ENCODE measurements at places on chromosomes 6 and 20.

DNA sequence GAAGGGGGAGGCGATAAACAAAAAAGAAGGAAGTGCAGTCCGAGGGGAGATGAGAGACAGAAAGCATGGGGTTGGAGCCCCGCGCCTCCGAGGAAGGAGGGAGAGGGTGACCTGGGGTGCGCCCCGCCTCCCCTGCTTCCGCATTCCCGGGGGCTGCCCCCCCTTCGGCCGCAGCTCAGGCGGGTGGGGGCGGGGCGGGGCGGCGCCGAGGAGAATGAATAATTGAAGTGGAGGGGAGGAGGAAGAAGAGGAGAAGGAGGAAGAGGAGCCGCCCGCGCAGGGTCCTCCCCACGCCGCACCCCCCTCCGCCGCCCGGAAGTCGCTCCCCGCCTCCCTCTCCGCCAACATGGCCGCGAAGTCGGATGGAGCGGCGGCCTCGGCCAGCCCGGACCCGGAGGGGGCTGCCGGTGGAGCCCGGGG is at the start of gene XKR7:
Gene XKR7 (plus strand): TSS at position 322 of the 420 bp plus-strand sequence. CDS start 25 bp downstream, at position 347.
- DNase-seq = no peak

DNA sequence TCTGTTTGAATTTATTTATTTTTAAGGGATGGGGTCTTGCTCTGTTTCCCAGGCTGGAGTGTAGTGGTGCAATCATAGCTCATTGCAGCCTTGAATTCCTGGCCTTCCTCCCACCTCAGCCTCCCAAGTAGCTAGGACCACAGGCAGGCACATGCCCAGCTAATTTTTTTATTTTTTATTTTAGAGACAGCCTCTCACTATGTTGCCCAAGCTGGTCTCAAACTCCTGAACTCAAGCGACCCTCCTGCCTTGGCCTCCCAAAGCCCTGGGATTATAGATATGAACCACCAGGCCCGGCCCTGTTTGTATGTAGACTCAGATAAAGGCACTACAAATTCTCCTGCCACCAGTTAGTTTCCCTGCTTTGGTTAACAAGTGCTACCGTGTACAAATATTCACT is 142.9 kb upstream of the SOX4 start:
- DNase-seq = no peak

DNA sequence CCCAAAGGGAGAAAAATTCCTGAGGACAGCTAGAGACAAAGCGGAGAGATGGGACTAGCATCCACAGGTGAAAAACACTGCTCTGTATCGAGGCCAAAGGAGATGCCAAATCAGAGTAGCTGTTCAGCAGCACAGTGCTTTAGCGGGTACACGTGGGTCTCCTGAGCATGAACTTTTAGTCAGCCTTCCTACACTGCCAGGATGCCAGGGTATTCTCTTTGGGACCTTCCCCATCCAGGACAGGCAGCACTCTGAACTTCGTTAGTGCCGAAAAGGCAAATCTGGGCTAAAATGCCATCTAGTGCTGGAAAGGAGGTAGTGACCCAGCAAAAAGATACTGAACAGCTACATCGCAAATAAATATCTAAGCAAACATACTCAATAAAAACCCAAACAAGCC is 64.9 kb downstream of the C6orf58 start:
- peak; percentile 0 for DNase-seq

DNA sequence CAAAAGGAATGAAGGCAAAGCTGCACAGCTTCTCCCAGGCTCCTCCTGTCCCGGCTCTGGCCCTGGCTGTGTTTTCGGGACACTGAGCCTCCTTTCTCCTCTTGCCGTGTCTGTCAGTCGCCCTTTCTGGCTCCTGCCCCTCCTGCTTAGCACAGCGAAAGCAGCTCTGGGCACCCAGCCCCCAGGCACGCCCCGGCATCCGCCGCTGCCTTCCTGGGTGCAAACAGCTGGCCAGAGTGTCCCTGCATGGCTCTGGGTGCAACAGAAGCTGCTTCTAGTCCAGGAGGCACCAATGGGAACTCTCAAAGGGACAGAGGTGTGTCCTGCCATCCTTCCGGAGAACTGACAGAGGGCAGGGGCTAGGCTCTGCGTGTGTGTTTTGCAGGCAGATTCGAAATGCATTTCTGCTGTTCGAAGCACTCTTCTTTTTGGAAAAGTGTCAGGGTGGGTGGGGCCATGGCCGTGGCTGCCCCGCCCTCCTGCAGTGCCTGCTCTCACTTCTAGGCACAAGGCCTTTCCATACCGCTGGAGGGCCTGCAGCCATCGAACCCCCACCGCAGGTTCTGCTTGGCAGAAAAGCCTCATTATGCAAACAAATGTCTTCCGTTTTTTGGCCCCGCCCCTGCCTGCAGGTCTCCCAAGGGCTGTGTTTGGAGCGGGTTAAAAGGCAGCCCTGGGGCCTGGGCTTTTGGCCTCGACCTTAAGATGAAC is 15.5 kb downstream of the COL9A3 start:
- DNase-seq = no peak

GRCh38 chr6:159978291-159979135 is 9.6 kb downstream of the IGF2R start:
- DNase-seq = no peak

DNA sequence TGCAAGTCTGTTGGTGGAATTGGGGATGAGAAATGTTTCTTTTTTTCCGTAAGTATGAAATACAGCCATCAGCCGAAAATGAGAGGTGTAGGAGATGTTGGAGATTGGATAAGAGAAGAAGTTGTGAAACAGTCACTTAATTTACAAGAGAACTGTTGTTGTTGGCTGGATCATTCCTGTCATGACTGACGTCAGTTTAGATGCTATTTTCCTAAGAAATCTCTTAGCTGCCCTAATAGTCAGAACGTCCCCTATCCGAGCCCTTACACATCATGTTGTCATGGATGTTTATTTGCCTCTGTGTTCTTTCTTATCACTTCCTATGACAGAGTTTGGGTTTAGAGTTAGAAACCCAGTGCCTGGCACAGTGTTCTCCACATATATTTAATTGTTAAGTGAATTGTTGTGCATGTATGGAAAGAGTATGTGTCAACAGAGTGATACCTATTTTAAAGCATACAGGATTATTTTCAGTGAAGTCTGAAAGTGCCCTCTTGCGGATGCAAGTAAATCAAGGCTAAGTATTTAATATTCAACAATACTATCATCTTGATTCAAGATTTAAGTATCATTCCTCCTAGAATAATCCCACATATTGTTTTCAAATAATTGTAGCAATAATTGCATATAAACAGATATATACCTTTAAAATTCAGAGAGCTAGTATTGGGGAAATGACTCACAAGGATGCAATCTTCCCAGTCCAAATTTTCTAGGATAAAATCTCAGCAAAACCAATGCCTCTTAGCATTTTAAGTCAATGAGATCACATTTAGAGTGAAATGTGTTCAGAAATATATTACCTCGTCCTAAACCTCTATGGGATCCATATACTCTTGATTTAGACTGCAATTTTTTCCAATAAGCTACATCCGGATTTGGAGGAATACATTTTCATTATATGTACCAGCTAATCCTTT is 309.9 kb upstream of the NOX3 start:
- DNase-seq = peak; percentile 35

GRCh38 chr6:117237561-117237960 is 27.8 kb upstream of the VGLL2 start:
- DNase-seq = no peak

- DNase-seq = no peak
Measured at GRCh38 chr6:47064274-47064673, 22.1 kb upstream of the ADGRF1 start.

DNA sequence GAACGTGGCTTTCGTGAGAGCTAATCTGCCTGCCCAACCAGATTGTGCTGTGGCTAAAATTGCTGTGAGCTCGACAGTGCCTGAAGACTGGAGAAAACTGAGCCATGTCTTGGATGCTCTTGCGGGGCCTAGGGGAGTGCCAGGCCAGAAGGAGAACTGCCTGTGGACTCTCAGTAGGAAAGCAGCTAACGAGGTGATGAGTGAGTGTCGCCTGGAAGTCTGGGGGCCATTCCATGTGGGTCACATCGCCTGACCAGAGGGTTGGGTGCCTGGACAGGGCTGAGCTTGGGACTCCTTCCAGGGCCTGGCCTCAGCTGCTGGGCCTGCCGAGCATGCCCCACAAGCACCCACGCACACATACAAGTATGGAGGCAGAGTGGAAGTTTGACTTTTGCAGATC is 166.5 kb downstream of the VEGFA start:
- DNase-seq = no peak

DNA sequence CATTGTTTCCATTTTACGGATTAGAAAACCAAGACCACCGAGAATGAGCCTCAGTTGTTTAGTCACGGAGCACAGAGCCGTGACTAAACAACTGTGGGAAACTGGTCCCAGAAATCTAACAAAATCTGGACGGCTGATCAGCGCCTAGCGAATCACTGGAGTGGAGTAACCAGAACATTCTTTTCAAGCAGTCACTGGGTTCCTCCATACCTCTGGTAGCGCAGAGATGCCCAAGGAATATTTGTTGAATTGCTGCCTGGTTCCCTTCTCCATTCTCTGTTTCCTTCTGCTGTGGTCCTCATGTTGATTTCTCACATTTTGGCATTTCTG is 62.0 kb downstream of the GPX5 start:
- no peak for DNase-seq

- no peak for DNase-seq
Measured at GRCh38 chr6:14950103-14950969, 295.5 kb upstream of the JARID2 start.

- no peak for DNase-seq
Measured at GRCh38 chr6:15444081-15444731, 198.3 kb downstream of the JARID2 start.

DNA sequence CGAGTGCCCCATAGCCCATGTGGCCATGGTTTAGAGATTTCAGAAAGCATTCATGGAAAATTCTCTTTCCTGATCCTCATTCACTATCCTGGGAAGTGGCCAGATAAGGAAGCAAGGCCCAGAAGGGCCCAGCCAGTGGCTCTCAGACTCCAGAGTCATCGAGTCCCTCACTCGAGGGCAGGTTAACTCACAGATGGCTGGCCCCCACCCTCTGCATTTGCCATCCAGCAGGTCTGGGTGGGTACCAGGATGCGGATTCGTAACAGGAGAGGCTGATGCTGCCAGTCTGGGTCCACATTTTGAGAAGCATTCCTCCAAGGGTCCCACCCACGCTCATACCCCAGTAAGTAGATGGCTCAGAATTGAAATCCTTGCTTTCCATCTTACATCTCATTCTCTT is 3.8 kb upstream of the SSTR4 start:
- DNase-seq = no peak

Measured in fibroblast of skin of left biceps (primary cell).